Stimulated activated CD8-positive, alpha-beta memory T cell treated with anti-CD3 and anti-CD28 coated beads, Interleukin-15, amount 100 ng/mL, for 48 hours (primary cell): ENCODE measurements at places on chromosomes 5 and 9.

GRCh38 chr5:94682814-94683520 lies 64.5 kb downstream of the SLF1 start:
- no peak for DNase-seq

GRCh38 chr9:99693888-99694287 lies 127.8 kb upstream of the NR4A3 start:
- no peak for DNase-seq

GRCh38 chr5:178232920-178233429 lies 373 bp upstream of the PHYKPL start:
- no peak for DNase-seq

DNA sequence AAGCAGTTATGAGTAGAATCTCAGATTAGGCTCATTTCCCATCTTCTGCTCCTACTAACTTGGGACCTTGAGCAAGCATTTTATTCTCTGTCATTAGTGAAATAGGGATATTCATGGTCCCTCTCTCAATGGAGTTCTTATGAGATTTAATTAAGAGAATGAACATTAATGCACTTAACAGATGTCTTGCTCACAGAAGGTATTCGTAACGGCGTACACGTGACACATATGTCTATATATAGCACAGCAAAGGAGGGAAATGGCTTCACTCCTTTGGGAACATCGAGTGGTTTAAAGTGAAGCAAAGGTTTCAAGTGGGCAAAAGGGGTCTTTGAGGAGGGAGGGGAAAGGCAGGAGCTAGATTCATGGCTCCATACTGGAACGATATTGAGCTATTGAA lies 24.6 kb downstream of the KDM4C start:
- no peak for DNase-seq

DNA sequence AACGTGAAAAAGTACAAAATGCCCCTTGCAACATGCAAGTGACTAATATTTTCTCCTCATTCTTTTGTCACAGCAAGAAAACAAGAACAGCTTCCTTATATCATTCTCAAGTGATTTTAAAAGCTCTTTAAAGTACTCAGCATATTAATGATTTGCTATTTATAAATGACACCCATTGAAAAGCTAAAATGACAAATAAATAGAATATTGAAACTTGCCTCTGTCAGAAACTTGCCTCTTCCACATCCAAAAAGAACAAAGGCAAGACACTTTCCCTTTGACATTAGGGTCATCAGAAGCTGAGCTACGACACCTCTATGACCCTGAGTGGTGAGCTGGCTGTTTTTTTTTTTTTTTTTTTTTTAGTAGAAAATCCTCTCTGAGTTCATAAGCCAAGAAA lies 339.6 kb upstream of the ITGA1 start:
- DNase-seq, result no peak

DNA sequence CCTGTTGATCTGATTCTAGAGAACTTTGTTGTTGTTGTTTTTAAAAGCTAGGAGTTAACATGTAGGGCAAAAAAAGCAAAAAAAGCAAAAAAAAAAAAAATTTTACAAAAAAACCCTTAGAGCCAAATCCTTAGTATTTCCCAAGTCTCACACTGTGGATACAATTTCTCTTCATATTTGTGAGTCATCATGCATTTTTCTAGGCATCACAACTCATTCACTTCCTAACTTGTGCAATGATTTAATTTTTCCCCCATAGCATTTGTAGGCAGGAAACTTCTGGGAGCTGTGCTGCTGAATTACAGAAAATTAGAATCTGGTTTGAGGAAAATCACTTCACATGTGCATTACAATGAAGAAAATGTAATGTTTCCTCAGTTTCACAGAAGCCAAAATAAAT lies 91.9 kb downstream of the MARCHF3 start:
- DNase-seq, result no peak

DNA sequence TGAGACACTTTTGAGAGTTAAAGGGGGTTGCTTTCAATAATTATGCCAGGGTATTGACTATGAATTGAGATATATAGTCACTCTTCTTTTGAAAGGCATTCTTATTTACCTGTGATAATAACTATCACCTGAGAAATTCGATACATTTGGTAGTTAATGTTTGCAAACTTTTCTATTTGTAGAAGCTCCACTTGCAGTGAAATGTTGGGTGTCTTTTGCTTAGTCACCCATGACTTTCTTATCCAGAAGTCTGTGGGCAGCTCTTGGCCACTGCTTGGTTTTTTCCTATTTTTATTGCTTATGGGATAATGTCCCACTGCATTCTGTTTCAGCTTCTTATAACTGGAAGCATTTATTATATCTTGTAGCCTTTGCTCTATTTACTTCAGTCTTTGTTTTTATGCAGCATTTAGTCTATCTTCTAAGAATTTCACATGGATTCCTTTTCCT lies 3.9 kb downstream of the MACIR start:
- no peak for DNase-seq

DNA sequence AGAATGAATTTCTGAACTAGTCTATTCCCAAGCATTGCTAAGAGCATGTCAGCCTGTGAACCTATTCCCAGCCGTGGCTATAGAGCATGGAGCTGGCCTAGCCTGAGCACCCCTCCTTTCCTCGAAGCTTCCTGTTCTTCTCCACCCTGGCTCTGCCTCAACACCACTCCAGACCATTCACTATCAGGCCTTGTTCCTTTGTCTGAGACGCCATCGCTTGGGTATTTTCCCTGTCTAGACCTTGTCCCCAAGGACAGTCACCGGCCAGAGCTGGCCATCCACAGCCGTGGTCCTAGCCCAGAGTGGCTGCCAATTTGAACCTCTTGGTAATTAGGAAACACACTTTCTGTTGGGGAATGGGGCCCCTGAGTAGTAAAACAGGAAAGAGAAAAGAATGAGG lies 105.8 kb downstream of the LIFR start:
- no peak for DNase-seq

DNA sequence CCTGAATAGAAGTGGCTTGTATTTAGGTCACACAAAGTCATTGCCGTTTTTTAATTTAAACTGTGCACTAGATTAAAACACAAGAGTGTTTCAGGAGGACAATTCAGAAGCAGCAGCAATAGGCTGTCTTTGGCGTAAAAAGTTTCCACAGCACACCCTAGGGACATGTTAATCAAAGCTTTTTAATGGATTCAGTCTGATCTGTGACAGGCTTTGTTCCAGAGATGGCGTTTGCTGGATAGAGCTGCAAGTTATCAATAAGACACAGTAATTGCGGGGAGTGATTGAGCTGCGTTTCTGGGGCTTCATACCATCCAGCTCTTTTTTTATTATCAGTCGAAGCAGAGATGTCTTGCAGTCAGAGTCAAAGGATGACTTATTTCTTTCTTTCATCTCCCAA lies 300.3 kb downstream of the ZNF608 start:
- DNase-seq, result no peak

DNA sequence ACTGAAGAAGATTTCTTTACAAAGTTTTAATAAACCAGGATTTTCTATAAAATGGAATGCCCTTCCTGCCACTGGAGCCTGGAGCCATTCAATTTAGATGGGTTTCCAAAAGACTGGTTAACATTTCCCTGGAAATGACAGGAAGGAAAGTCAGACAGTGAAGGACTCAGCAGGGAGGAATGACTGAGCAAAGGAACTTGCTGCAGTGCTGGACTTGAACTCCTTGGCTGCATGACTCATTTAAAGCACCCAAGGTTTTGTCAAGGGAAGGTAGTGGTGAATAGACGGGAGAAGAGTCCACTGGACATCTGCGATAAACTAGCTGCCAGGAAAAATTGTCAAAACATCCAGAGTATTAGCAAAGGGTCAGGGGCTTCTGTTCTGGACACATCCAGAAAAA lies 163.8 kb upstream of the SLC28A3 start:
- DNase-seq, result no peak

- DNase-seq, result no peak
Observed at GRCh38 chr5:146732962-146733361, 145.6 kb downstream of the PPP2R2B start.

DNA sequence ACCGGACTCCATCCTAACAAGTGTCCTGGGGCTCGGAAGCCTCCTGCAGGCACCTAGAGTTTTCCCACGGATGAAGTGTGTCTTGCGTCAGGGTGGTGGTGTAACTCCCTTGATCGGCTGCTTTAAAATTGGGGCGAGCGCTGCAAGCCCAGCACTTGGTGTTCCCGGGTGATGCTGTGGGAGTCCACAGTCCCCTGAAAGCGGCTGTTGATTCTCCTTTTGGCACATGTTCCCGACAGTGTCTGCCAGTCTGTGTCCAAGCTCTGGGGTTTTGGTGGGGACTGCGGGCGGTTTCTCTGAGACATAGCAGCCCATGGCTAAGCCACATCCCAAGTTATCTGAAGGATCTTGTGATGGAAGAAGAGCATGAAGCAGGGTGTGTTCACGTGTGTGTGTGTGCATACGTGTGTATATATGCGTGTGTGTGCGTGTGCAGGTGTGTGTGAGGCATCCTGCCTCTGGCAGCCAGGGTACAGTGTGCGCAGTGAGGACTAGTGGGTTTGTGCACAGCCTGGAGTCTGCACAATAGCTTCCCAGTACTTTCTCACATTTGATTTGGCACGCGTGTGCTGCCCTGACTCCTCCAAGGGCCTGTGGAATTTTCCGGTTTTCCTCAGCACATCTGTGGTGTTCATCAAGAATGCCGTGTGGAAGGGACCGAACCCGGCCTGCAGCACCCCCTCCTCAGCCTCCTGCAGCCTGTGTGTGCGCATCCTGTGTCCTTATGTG lies 16.9 kb downstream of the SLC25A48 start:
- DNase-seq, result no peak

DNA sequence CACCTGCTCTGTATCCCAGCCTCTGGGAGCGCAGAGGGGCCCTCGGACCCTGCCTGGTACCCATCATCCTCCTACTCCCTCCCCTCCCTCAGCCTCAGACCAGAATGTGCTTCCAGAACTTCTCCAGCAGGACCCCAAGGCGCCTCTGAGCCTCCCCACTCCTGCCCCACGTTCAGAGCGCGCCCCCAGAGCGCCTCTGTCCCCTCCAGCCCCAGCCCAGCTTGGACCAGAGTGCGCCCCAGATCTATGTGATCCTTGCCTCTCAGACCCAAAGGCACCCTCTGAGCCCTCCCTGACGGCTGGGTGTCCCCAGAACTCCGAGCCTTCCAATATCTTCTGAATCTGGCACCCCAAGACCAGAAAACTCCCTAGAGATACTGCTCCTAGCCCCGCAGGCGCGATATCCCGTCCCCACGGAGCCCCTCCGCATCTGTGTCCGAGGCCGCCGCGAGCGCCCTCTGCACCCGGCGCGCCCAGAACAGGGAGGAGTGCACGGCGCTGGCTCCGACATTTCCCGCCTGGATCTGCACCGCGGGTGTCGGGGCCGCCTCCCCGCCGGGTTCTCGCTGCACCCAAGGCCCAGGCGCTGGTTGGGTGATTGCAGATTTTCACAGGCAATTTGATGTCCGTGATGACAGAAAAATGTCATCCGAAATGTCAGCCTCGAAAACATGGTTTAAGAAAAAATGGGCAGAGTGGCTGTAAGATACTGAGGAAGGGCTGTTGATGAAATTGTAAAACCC lies 522 bp downstream of the BHMT start:
- DNase-seq, result no peak

- DNase-seq, result no peak
Observed at GRCh38 chr9:116687754-116688135, 640 bp downstream of the TRIM32 start.

- DNase-seq, result no peak
Observed at GRCh38 chr9:77965445-77966123, 66.0 kb downstream of the GNAQ start.

DNA sequence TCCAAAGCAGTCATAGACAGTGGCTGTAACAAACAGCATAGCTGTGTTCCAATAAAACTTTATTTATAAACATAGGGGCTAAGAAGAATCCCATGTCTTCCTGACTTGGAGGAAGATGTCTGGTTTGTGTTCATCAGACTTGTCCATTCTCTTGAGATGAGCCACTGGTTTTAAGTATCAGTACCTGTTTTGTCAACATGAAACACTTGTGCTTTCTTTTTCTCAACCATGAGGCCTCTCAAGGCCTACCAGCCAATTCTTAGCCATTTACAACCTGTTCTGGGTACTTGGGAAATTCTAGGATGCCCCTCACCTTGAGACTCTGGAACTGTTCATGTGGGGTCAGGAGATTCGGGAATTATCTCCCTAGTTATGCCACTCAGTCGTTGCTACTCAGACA lies 154.3 kb upstream of the PPP1R2B start:
- no peak for DNase-seq

DNA sequence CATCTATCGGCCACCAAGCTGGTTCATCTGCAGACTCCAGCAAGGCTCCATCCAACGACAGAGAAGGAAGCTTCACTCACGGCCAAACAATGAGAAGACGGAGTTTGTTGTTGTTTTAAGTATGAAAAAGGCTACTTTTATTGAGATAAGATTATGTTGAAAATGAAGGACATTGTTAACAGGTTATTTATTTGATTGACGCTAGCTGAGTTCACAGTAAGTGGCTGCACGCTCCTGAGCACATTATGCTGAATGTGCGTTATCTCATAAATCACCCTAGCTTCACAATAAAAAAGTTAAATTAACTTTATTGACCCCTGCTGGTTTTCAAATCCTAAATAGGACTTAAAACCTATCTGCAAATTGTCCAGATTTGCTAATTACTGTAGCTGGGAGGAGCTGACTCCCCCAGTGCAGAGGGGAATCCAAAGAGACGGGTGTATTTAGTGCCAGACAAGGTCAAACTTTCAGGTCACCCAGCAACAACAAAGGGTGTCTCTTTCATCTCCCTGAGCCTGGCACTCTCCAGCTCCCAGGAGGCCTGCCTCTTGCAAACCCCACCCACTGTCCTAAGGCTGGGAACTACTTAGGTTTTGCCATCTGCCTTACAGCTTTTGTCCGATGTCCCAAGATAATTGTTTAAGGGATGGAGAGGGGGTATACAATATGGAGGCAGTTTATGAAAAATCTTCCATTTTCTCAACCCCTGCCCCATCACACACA lies 129.2 kb downstream of the ZDHHC21 start:
- no peak for DNase-seq

GRCh38 chr9:93189369-93190132 lies 5.6 kb downstream of the WNK2 start:
- no peak for DNase-seq
